ENCODE measurements at places on chromosomes 2 and 18.

DNA sequence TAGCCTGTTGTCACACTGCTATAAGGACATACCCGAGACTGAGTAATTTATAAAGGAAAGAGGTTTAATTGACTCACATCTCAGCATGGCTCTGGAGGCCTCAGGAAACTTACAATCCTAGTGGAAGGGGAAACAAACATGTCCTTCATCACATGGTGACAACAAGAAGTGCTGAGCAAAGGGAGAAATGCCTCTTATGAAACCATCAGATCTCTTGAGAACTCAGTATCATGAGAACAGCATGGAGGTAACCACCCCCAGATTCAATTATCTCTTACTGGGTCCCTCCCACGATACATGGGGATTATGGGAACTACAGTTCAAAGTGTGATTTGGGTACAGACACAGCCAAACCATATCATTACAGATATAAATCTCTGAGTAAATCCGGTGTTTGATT, 148.7 kb downstream of the PRPF40A start:
- no peak for DNase-seq

GRCh38 chr2:129752686-129753085, 226.8 kb upstream of the RAB6C start:
- no peak for DNase-seq

DNA sequence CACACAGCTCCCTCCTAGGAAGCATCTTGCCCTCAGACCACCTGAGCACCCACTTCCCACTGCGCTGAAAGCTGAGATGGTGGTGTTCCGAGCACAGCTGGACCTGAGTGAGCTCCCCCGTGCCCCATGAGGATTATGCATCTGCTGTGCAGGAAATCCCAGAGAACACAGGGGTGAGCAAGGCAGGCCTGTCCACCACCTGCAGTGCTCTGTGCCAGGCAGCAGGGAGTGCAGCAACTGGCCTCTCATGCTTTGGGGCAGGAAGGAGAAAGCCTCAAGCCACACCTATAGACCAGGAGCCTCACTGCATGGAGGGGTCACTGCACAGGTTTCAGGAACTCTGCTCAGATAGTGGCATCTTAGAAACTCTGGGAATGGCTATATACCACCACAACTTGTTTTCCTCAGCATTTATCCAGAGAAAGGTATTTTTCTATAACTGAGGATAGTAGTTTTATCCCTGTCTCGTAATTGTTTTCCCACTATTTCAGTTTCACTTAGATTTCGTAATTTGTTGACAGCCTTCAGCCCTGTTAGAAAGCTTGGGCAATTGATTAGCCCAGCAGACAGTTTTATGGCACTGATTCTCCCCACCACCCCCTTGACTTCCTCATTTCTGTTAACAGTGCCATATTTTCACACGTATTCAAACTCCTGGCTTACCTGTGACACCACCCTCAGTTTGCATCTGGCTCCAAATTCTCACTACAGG, 144.3 kb upstream of the DAPL1 start:
- no peak for DNase-seq

- peak; percentile 34 for DNase-seq
Measured at GRCh38 chr2:238425979-238426567, 654 bp upstream of the ASB1 start.

DNA sequence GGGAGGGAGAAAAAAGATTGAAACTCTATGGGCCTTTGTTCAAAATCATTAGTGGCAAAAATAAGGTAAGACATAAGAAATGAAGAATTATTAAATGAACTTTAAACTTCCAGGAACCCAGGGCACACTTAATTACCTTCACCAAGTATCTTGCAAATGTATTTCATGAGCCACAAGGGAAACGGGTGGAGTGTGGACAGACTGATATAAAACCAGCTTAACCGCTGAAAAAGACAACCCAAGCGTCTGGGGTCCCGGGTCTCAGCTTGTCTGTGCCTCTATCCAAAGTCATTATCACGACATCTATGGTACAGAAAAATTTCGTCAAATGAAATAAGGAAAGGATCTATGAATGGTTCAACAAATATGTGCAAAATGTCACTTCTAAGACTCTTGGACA, 13.9 kb upstream of the MBOAT2 start:
- no peak for DNase-seq

DNA sequence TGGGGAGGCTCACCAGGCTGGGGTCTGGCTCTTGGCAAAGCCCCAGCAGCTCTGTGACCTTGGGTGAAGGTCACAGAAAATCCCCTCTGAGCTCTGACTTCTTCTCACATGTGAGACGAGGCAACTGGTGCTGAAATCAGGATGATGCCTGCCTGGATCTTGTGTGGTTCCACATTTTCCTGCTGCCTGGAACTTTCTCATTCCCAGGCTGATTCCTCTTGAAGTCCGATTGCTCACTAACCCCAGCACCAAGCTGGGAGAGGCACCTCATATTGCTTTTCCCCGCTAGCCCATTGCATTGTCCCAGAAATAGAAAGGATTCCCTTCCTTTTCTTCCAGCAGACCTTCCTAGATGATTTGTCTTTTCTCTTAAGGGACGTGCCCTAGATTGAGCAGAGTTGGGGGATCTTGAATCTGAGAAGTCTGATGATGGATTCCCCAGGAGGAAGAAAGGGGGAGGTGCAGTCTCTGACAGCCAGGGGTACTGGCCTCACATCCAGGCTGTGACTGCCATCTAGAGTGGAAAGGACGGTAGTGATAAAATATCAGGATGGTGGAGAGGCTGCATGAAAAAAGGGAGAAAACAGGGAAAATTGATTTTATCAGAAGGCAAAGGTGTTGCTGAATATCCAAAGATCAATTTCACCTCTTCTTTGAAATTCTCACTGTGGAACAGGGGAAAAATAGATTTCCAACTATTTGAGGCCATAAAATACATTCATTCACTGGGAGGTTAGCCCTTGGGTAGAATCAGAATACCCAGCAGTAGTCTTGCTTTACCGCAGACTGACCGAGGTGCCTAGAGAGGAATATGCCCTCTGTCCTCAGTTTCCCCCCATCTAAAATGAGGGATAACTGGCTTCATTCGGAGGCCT, 96.3 kb downstream of the FAM210A start:
- peak; percentile 89 for DNase-seq

- no peak for DNase-seq
Measured at GRCh38 chr2:78940998-78941397, 84.5 kb upstream of the REG3G start.

DNA sequence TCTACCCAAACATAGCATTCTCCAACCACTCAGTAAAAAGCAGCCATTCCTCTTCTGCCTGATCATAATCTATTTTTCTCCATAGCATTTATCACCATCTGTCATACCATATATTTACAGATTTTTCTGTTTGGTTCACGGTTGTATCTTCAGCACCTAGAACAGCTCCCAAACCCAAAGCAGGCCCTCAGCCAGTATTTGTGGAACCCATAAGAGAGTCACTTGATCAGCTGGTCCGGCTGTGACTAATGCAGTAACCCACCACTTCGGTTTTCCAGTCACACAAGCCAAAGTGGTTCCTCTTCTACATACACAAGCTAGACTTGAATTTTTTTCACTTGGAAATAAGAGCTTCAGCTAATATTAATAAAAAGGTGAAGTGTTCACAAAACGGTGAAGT, 511.6 kb upstream of the CELF4 start:
- DNase-seq = no peak

- DNase-seq = no peak
Measured at GRCh38 chr2:101329026-101329425, 20.5 kb upstream of the RNF149 start.

DNA sequence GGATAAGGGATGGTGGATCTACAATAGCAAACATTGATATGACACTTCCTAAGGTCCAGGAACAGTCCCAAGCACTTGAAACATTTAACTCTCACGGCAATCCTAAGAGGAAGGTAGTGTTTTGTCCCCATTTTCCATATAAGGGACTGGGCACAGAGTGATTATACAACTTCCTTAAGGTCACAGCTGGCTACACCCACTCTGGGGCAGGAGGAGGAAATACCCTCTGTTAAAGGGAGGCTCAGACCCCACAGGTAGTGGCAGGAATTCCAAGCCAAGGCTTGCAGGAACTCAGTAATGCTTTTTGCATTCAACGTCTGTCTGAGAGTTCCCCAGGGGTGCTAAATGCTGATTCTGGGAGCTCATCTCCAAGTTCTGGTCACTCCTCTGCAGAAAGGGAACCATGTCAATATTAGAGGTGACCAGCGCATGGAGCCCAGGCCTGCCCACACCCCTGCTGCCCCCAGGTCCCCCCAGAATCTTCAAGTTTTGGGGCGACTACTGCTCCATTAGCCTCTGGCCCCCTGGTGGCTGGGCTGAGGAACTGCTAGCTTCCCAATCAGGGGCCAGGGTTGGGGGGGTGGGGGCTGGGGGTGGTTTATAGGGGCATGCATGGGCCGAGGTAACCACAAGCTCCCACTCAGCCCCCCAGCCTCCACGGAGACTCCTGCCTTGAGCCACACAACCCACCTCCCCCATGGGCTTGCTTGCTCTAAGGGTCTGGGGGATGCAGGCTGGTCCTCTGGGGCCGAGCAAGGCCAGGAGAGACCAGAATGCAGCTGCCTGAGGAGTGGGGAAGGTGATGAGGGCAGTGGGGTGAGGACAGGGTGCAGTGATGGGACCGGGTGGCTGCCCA, 11.1 kb downstream of the OBSL1 start:
- DNase-seq = peak; percentile 44

GRCh38 chr2:152240559-152241231, 65.1 kb upstream of the STAM2 start:
- peak; percentile 8 for DNase-seq

DNA sequence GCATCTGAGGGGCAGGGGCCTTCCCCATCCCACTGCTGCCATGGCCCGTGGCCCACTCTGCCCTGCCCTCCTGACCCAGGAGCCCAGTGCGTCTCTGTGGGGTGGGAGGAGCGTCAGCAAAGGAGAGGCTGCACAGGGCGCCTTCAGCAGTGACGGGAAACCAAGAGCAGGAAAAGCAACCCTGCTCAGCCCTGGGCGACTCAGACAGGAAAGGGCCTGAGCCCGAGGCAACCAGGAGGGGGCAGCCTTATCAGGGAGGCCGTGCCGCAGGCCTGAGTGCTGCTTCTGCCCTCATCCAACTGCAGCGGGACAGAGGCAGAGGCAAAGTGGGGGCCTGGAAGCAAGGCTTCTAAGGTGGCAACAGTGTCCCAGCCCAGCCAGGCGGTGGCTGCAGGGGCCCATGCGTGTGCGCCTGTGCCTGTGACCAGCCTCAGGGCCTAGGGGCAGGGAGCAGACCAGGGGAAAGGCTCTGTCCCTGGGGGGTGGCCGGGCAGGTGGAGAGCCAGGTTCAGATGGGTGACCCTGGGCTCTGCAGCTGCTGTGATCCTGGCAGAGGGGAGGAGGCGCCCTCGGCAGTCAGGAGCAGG, 23.3 kb upstream of the ALPI start:
- no peak for DNase-seq

- no peak for DNase-seq
Measured at GRCh38 chr18:32769071-32769585, 3.7 kb downstream of the KLHL14 start.

GRCh38 chr2:200222791-200223190, 83.7 kb upstream of the SPATS2L start:
- DNase-seq = no peak

DNA sequence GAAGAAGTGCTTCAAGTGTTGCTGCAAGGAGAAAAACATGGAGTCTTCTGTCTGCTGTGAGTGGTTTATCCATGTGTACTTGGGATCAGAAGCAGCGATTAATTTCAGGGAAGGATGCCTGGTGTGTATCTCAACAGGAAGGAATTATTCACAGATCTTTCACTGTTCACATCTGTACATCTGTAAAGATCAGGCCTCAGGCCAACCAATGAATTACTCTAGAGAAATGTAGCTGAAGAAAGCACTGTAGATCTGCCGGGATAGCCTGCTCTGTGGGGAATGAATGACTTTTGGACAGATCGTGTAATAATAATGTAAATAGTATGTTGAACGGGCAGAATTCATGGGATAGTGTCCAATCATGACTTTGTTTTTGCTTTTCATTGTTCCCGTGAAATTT, 54.0 kb upstream of the SPP2 start:
- DNase-seq = peak; percentile 22

GRCh38 chr2:234376229-234376628, 120.7 kb downstream of the ARL4C start:
- no peak for DNase-seq

GRCh38 chr2:187011206-187011832, 162.3 kb upstream of the ZSWIM2 start:
- no peak for DNase-seq

GRCh38 chr18:75264195-75264594, 53.6 kb downstream of the TSHZ1 start:
- no peak for DNase-seq

- DNase-seq = no peak
Measured at GRCh38 chr18:78191276-78191675, 788.3 kb upstream of the SALL3 start.

DNA sequence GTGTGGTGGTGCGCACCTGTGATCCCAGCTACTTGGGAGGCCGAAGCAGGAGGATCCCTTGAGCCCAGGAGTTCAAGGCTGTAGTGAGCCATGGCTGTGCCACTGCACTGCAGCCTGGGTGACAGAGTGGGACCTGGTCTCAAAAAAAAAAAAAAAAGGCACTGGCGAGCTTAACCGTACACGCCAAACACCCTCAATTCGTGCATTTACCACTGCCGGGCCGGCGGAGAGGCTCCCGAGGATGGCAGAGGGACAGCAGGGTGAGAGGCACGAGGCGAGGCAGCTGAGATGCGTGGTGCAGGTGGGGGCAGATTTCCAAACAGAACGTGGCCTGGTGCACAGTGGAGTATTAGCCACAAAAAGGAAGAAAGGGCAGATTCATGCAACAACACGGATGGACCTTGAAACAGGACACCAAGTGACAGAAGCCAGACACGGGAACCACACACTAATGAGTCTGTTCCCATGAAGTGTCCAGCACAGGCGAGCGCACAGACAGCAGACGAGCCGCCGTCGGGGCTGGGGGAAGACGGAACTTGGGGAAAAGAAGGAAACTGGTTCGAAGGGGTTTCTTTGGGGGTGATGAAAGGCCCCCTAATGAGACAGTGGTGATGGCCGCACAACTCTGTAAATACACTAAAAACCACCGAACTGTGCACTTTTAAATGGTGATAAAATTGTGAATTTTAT, 27.4 kb downstream of the SLC66A2 start:
- DNase-seq = no peak

GRCh38 chr2:132479155-132479554, 62.5 kb downstream of the GPR39 start:
- DNase-seq = no peak

DNA sequence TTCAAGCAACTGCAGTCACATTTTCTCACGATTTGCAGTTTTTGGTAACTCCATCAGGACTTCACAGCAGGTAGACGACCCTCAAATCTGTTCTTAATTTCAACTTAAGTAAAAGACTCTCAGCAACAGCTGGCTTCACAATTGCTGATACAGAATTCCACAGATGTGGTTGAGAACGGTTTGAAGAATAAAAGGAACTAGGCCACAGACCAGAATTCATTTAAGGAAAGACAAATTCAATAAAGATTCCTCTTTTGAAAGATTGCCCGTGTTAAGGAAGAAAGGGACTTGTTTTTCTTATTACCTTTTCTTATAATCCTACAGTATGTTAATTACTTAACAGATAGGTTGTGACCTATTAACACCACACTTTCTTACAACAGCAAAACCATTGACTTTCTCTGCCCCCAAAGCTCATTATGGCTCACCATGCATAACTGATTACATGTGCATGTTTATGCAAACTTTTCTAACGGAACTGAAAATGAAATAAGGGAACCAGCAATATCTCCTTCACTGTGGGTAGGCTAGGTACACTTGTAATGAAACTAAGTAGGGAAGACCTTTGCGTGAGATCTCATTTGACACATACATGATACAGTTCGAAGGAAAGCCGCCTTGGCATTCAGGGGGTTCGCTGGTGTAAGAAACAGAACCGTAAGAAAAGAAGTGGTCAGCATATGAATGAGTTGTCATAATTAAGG, 4.7 kb upstream of the ZNF516 start:
- DNase-seq = no peak

GRCh38 chr2:12162269-12163247, 416.1 kb downstream of the LPIN1 start:
- no peak for DNase-seq

Data from AG08395 (cell line).